ENCODE measurements at places on chromosomes 2 and 18.
A peak's percentile ranks its signal among the peaks of the same experiment; 100 is the strongest.

- peak; percentile 68 for DNase-seq
Measured at GRCh38 chr2:16546128-16546754, 119.4 kb downstream of the CYRIA start.

DNA sequence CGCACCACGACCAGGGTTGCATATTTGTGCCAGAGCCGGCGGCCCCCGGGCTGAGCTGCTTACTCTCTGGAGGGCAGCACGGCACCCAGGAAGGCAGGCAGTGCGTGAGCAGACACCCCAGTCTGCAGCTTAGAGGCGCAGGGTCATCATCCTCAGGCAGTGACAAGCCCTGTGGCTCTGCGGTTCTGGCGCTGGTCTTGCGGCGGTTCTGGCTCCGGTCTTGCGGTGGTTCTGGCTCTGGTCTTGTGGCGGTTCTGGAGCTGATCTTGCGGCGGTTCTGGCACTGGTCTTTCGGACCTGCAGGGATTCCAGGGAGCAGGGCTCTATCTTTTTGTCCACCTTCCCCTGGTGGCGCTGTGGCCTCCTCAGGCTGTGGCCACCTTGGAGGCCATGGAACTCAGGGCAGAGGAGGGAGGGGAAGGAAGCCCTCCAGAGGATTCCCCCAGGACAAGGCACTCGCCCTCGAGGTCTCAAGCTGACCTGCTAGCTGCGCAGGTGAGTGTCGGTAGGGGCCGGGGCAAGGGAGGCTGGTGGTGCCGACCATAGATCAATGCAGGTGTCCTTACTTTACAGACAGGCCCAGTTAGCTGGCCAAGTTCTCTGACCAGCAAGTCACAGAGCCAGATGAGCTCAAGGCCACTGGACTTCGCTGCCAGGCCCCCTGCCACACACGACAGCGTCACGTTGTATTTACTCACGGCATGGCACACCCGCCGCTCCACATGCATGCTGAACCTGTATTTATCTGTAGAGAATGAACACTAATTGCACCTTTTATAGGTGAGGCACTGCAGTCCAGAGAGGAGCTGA is 14.9 kb downstream of the ESPNL start:
- no peak for DNase-seq

- DNase-seq, result peak; percentile 83
Measured at GRCh38 chr2:112626604-112627059, 19.1 kb upstream of the SLC20A1 start.

DNA sequence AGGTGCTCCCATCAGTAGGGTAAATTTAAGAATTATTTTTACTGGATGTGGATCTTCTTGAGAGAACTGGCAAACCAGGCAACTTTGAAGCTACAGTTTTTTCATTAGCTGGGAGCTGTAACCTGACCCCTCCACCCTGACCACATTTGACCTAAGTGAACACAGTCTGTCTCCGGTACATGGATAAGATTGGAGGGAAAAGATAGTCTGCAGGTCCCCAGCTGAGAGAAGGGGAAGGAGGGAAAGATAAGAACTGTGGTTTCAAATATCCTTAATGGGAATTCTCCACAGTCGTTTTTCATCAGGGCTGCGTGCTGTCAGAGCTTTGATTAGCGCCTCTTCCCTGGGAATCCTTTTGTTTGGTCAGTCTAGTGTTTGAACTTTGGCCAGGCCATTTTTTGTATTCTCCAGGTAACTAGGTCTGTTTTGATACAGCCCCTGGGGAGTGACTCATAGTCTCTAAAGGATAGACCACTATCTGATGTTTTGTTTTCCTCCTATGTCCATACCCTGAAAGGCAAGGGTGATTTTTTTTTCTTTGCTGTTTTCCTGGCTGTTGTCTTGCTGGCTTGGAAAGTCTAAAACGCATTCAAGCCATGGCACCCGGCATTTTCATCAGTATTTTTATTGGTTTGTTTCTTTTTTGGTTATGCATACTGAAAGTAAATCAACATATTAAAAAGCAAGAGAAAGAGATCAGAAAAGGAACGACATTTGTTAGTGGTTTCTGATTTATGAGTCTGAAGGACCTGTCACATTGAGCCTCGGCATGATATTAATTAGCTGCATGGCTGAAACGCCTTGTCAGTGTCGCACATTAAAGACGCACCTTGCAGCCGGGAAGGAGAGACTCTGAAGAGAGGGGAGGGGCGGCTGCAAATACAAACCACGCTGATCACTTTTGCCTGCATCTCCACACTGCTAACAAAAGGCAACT is 183.4 kb upstream of the FN1 start:
- DNase-seq, result peak; percentile 81

GRCh38 chr2:28425464-28425835 is 32.8 kb downstream of the FOSL2 start:
- no peak for DNase-seq

- no peak for DNase-seq
Measured at GRCh38 chr2:149012545-149012944, 26.0 kb upstream of the LYPD6B start.

All from A172 (cell line).